ENCODE measurements at places on chromosomes 11 and 22.
A peak's percentile ranks its signal among the peaks of the same experiment; 100 is the strongest.

GRCh38 chr11:12285811-12286222 is 91.6 kb upstream of the PARVA start:
- H3K4me1 ChIP-seq: peaks cover 7% of the 10 kb centered on the region
- H3K36me3 ChIP-seq: no peaks in the 10 kb centered on the region
- H3K4me3 ChIP-seq: no peak overlapping the region
- DNase-seq: no peak

- H3K27me3 ChIP-seq: no peaks in the 10 kb centered on the region
- H3K27ac ChIP-seq: no peak overlapping the region
- no peak for DNase-seq
- H3K36me3 ChIP-seq: no peaks in the 10 kb centered on the region
- H3K4me1 ChIP-seq: no peaks in the 10 kb centered on the region
- H3K4me3 ChIP-seq: no peak overlapping the region
These were observed 84.9 kb upstream of the PRR5 start for GRCh38 chr22:44616882-44617655.

GRCh38 chr11:117187428-117187798 is 8.9 kb downstream of the SIDT2 start:
- H3K4me3 ChIP-seq: no peak overlapping the region
- peak overlapping the region; percentile 62 for H3K27ac ChIP-seq
- H3K27me3 ChIP-seq: no peaks in the 10 kb centered on the region

- no peak overlapping the region for H3K4me3 ChIP-seq
- DNase-seq: no peak
- H3K36me3 ChIP-seq: no peaks in the 10 kb centered on the region
- H3K27me3 ChIP-seq: no peaks in the 10 kb centered on the region
- no peak overlapping the region for H3K27ac ChIP-seq
These were observed 202.2 kb downstream of the CEP164 start for GRCh38 chr11:117529816-117530215.

All from upper lobe of left lung (tissue), 6 donors.